NCI-H446 (cell line): ENCODE measurements at places on chromosomes 2 and 18.

- no peak for DNase-seq
Observed at GRCh38 chr2:58416696-58417095, 175.6 kb upstream of the FANCL start.

DNA sequence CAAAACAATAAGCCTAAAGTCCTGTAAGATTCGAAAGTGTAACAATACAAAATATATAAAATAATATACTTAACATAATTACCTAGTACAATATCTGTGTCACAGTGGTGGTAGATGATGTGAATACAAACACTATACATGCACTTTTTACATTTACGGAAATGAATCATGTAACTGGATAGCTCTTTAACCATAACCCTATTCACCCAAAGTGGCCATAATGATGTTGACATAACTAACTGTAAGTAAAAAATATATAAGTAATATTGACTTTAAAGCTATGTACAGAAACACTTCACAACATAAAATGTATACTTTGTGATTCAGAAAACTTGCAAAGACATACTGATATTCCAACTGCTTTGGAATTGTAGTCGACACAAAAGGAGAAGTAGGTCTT, 616.9 kb upstream of the SLC8A1 start:
- DNase-seq: no peak

DNA sequence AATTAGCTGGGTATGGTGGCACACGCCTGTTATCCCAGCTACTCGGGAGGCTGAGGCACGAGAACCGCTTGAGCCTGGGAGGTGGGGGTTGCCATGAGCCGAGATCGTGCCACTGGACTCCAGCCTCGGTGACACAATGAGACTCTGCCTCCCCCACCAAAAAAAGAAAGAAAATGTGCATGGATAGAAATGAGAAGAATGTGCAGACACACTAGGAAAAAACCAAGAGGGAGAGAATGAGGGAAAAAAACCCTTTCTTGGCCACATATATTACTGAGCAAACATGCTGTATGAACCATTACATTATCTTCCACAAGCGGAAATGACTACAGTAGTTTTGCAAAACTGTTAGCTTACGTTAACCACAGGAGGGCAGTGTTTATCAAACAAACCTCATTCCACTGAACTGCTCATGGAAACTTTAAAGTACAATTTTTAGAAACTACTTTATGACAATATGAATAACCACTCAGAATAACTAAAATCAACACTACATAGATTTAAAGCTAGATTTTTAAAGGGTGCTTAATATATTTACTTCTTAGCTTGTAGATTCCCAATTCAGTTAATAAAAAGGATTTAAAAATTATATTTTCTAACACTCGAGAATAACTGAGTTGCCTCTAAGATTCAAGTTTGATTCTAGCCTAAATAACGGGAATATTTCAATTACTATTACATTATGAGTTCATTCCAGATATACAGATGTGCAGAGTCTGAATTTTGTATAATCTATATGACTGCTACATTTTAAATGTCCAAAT, 26.4 kb downstream of the ASXL2 start:
- DNase-seq: peak; percentile 53

GRCh38 chr2:68172990-68173700, 15.5 kb downstream of the PNO1 start:
- no peak for DNase-seq

GRCh38 chr2:219178377-219179175, 501 bp downstream of the RETREG2 start:
- no peak for DNase-seq

- DNase-seq: no peak
Observed at GRCh38 chr2:69745035-69745434, 3.1 kb downstream of the ANXA4 start.

DNA sequence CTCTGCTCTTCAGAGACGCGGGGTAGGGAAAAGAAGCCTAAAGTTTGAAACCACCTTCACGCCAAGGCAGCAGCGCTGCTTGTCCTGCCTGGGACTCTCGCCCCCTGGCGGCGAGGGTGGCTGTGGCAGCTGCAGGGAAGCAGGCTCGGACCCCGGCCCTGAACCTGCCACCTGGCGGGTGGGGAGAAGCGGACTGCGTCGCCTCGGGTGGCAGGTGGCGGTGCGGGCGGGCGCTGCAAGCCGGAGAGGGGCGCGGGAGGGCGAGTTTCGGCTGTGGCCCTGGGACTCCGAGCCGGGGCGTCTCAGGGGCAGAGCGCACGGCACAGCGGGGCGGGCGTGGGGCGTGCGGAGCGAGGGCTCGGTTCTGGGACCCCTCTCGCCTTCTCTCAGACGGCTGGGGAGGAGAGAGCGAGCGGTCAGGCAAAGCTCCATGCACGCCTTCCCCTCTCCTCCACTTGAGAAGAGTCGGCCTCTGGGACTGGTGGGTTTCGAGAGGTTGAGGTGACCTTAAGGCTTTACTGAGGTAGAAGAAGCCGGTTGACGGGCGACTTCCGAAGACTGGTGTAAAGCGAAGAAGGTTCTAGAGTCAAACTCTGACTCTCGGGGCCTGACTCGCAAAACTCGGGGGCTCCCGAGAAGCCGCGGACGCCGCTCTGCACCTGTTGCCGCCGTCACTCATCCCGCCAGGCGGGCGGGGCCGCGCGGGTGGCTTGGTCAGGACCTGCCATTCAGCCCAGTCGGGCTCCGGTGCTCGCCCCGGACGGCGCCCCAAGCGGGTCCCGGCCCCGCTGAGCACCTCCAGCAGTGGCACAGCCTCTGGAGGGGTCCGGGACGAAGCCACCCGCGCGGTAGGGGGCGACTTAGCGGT, 1.1 kb upstream of the BOLL start:
- no peak for DNase-seq

DNA sequence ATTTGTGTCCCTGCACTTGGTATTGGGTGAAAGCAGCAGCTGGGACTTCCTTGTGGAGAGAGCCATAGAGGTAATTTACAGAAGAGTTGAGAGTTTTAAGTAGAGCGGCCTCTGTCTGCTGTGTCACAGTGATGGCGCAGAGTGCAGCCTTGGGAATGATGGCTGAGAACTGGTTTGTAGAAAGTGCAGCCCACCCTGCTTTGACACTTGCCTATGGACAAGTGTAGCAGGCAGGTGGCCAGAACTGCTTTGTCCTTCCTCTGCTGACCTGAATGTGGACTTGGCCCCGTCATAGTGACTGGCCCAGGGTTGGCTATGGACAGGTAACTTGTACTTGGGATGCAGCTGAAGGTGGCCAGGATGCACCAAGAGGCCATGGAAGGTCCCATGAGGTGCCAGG, 6.4 kb upstream of the ANO7 start:
- no peak for DNase-seq

DNA sequence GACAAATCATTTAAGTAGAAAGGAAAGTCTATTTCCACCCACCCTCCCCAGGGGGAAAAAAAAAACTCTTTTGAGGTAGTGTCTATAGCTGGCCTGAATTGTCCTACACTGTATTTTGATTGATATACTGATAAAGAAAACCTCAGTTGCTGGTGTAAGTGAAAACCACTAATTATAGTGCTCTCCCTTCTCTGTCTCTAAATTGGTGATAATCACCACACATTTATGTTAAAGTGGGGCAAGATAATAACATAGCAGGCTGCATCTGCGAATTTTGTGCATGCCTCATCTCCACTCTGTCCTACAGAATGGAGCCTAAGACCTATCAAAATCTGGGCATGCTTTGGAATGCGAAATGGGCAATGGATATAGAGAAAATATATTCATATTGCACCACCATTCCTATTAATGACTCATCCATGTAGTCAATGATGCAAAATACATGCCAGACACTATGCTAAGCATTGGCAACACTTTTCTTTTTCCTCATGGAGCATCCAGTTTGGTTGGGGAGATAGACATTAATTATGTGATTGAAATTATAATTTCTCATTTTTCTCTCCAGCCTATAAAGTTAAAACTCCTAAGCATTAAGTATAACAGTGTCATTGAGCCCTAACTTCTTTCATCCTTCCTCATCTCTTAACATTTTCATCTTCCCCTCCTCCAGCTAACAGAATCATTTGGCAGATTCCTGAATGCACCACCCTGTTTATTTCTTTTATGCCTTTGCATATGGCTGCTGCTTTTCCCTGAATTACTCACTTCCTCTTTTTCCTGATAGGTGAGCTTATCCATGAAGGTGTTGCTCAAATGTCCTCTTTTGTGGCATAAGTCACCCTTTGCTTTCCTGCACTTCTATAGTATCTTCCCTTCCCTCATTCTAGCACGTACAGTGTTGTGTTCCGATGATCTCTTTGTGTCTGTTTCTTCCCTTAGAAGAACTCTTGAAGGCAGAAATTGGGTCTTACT, 58.2 kb downstream of the SLC9A2 start:
- DNase-seq: no peak

DNA sequence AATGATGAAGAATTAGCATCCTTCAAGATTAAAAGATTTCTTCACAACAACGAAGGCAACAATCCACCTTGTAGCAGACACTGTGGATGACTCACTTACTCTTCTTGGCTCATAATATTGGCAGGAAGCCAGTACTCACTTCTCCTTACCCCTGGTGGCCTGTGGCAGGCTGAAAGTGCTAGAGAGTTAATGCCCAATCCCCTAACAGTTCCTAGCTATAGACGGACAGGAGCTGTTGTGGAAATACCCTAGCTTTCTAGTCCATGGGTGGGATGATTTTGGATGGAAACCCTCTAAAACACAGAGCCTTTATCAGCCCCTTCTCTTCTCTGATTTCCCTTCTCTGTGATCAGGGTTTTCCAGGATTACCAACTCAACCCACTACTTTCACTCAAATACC, 128.6 kb upstream of the NYAP2 start:
- DNase-seq: peak; percentile 74

GRCh38 chr2:165529130-165529529, 59.6 kb downstream of the CSRNP3 start:
- no peak for DNase-seq

- DNase-seq: no peak
Observed at GRCh38 chr2:4369826-4370419, 666.5 kb downstream of the DCDC2C start.

DNA sequence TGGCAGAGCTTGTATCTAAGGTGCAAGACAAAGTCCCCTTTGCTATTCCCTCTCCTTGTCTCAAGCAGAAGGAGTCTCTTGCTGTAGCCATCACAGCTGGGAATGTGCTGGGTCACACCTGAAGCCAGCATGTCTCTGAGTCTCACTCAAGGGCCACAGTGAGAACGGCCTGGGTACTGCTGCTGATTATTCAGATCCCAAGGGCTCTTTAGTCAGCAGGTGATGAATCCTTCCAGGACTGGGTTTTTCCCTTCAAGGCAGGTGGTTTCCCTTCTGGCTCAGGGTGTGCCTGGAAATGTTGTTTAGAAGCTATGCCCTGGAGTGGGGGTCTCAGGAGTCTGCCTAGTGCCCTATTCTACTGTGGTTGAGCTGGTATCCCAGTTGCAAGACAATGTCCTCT, 356.3 kb downstream of the PARD3B start:
- no peak for DNase-seq

- DNase-seq: peak; percentile 6
Observed at GRCh38 chr18:45844938-45845337, 19.5 kb downstream of the SIGLEC15 start.

GRCh38 chr2:72988726-72989273, 71.5 kb downstream of the EMX1 start:
- DNase-seq: no peak

DNA sequence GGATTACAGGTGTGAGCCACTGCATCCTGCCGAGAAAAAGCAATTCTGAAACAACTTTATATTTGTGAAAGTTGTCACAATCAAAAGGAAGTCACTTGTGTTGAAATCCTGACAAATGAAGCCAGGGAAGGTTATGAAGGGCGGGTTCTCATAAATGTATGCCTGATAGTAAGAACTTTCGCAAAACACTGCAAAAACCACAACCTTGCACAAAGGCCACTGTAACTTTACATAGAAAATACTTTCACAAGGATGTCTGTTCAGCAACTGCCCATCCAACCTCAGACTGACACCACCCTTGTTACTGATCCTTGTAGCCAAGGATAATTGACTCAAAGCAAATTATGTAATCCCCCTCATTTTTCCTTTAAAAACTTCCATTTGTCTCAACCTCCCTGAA, 90.6 kb downstream of the SLC4A3 start:
- no peak for DNase-seq

GRCh38 chr2:131413148-131413747, 49.3 kb upstream of the RAB6D start:
- peak; percentile 8 for DNase-seq

- no peak for DNase-seq
Observed at GRCh38 chr2:182558564-182558963, 131.7 kb upstream of the PDE1A start.

DNA sequence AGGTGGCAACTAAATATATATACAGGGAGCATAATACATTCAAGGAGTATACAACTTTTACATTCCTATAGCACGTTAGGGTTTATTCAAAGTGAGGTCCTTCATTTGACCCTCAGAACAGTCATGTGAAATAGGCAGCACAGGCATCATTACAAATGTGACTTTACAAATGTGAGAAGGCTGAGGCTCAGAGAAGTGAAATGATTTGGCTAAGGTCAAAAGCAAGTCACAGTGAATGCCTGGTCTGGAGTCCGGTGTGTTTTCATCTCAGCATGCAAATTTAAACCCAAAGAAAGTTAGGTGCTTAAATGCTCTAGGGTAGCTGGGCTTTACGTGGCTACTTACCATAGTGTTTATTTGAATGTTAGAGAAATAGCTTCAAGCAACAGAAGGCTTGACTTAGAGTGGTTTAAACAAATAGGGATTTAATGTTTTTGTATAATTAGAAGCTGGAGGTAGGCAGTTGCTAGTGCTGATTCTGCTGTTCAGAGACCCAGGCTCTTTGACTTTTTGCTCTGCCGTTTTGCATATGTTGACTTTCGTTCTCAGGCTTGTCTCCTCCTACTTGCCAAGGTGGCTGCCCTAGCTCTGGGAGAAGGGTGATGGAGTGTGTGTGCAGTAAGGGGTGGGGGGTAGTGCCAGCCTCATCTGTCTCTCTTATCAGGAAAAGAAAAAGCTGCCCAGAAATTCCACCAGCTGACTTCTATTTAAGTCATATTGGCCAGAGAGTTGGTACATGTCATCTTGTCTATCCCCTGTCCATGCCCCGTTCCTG, 89.2 kb downstream of the PLCL1 start:
- DNase-seq: no peak

GRCh38 chr2:69271831-69272257, 115.2 kb downstream of the GFPT1 start:
- no peak for DNase-seq
